CD4-positive, alpha-beta T cell treated with Interleukin-15 for 1 hour (primary cell): ENCODE measurements at places on chromosomes 3 and 15.

DNA sequence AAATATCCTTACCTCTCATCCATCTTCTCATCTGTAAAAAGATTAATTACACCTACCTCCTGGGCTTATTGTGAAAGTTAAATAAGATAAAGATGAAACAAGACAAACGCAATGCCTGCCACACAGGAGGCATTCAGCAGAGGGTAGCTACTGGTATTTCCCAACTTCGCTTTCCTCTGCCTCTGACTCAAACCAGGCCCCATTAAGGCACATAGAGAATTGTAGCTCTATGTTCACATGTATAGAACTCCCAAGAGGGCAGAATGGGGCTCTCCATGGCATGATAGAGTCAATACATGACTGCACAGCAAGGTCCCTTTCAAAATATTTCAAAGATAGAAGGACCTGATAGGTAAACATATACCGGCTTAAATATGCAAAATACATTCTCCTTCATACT, 1.4 kb downstream of the LYSMD2 start:
- no peak for DNase-seq

DNA sequence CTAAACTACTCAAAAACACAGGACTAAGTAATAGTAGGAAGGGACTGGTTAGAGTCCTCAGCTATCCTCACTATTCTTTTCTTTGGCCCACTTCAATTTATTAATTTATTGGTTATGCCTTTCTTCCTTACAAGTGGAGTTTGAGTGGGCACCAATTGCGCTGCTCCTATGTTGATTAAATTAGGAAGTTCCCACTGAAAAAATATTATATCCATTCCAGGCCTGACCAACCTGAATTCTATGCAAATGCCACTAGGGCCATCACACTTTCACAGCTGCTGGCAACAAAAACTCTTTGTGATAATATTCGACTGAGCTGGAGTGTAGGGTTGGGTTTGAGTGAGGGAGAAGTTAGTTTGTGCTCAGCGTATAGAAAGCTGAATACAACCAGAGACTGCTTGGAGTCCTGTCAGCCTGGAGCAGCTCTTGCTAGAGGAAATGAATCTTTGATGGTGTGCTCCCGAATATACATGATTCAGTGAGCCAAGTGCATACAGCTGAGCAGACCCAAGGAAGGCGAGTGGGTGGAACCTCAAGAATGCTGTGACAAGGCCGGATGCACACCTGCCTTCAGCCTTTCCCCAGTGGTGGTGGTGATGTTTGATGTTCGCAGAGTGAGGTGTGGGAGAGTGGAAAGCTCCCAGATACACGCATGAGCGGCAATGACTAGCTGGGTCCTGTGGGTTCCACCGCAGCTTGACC, 1.5 kb downstream of the ARHGEF3 start:
- peak; percentile 68 for DNase-seq

GRCh38 chr3:33058765-33059164, 38.2 kb downstream of the GLB1 start:
- no peak for DNase-seq

DNA sequence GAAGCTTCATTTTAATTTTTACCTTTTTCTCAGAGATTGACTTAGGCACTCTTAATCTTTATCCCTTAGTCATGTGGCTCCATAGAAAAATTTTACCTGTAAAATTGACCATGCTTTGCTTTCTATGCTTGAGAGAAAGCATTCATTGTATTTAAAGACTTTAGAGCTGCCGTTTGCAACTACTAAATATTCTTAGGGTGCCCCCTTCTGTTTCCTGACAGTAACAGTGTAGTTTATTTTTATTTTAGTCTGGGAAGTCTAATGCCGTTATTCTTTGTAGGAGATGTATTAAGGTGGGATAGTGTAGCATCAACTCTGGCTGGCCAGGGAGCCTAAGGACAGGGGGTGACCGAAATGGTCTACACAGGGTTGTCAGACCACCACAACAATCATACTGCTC, 84.5 kb upstream of the SYNPR start:
- no peak for DNase-seq

GRCh38 chr3:138549179-138549977, 44.7 kb downstream of the CEP70 start:
- DNase-seq: no peak

DNA sequence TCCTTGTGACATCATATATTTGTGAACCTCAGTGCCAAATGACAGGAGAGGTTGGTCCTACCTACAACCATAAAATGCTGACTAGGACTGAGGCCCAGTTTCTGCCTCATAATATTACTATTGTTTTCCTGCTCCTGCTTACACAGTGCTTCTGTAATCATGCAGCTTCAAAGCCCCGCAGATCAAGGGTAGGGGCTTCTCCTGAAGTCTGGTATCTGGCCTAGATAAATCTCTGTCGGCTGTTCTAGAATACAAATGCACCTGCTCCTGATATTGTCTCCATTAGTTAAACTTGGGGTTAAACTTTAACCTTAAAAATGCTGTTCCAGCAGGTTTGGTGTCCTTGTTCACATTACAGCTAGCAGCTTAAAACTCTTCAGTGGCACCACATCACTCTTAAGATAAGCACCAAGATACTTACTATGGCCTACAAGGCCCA, 552.4 kb downstream of the TUSC7 start:
- no peak for DNase-seq

- no peak for DNase-seq
These were observed 132.2 kb downstream of the OSBPL10 start for GRCh38 chr3:31848911-31849310.

DNA sequence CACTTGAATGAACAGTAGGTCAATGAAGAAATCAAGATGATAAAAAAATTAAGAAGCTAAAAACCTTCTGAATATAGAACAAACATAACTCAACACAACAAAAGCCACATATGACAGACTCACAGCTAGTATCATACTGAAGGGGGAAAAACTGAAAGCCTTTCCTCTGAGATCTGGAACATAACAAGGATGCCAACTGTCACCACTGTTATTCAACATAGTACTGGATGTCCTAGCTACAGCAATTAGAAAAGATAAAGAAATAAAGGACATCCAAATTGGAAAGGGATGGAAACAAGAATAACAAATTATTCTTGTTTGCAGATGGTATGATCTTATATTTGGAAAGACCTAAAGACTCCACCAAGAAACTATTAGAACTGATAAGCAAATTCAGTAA, 60.8 kb downstream of the ILDR1 start:
- DNase-seq: no peak

GRCh38 chr15:90924375-90924774, 8.0 kb downstream of the HDDC3 start:
- DNase-seq: no peak

- no peak for DNase-seq
These were observed 175.6 kb upstream of the WNT5A start for GRCh38 chr3:55662683-55663082.

DNA sequence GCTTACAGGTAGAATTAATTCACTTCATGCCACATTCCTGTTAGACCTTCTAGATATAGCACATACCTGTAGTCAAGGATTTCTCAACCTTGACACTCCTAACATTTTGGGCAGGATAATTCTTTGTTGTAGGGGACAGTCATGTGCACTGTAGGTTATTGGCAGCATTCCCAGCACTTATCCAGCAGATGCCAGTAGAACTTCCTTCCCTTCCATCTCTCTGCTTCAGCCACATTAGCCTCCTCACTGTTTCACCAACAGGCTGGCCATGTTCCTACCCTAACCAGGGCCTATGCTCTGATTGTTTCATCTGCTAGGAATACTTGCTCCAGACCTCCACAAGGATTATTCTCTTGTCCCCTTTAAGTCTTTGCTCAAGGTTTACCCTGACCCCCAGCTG, 68.0 kb upstream of the STAC start:
- DNase-seq: no peak

- no peak for DNase-seq
These were observed 159.8 kb downstream of the B3GALNT1 start for GRCh38 chr3:160945336-160945735.

DNA sequence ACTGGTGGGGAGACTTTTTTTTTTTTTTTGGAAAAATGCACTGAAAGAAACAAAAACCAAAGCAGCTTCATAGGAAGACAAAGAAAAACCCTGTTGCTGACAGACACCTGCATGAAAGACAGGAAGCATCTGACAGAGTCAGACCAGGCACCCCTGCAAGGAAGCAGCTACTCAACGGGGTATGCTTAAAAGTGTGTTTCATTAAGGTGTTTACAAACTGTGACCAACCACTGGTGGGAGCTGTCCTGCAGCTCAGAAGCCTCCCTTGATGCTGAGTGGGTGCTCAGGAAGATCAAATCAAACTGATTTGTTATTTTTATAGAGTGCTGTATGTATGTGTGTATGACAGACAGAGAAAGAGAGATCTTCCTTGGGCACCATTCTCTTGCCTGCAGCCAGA, 34.7 kb upstream of the AGBL1 start:
- no peak for DNase-seq

- no peak for DNase-seq
These were observed 36.8 kb downstream of the MUC4 start for GRCh38 chr3:195774917-195775316.

GRCh38 chr3:105959851-105960250, 91.0 kb upstream of the CBLB start:
- no peak for DNase-seq

DNA sequence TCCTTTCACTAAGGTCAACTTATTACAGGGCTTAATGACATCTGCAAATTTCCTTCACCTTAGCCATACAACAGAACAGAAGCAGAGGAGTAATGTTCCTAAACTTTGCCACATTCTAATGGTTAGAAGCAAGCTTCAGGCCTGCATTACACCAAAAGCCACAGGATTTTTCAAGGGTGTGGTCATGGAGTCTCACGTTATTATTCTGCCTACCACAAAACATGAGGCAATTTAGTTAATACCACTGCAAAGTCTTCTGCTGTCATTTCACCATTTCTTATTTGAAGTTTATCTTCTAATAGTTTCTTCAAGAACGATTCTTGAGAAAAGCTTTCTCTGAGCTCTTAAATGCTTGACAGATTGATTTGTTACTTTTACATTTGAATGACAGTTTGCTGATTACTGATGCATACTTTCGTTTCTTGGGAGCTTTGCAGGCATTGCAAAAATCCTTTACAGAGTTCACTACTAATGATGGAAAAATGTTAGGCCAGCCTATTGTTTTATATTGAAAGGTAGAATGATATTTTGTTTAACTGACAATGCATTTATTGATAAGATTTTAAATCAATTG, 1257.1 kb downstream of the NSUN3 start:
- no peak for DNase-seq

DNA sequence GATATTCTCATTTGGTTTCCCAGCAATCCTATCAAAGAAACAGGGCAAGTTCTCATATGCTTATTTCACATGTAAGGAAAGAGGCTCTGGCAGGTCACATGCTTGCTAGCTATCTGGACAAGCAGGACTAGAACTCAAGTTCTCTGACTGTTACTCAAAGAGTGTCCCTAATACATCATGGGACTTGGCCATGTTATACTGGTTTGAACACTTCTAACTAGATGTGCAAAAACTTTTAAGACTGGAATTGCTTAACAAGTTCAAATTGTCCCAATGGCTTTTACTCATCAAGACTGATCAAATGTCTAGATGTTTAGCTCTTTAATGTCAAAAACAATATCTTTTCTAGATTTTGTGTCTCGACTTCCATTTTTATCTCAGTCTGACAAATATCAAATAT, 6.8 kb downstream of the GATM start:
- DNase-seq: no peak

- DNase-seq: no peak
These were observed 710.3 kb upstream of the ARPP21 start for GRCh38 chr3:34929036-34929435.

DNA sequence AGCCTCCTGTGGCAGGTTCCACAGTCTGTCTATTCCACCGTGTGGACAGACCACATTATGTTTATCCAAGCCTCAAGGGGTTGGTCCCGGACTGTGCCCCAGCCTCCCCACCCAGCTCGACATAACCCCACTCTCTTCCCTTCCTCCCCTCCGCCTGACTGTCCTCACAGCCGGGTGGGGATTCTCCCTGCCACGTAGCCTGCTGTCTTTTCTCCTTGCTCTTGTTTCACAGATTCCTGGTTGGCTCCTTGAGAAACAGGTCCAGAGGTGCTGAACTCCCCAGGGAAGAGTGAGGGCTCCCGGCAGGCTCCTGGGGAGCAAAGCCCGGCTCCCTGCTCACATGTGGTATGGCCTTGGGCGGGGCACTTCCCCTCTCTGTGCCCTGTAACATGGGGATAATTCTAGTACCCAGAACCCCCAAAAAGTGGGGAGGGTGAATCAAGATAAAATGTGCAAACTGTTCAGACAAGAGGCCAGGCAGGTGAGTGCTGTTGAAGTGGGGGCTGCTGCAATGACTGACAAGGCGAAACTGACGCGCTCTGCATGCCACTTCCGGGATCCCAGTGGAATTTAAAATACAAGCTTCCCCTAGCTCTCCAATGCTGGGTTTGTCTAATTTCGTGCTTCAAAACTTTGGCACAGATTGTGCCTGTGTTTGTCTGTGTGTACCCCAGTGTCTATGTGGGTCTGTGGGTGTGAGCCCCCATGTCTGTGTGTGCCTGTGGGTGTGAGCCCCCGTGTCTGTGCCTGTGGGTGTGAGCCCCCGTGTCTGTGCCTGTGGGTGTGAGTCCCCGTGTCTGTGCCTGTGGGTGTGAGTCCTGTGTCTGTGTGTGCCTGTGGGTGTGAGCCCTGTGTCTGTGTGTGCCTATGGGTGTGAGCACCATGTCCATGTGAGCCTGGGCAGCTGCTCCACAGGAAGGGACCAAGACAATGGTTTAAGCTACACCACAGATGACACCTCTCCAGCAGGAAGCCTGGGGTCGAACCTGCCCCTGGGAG, 160.6 kb upstream of the IQSEC1 start:
- DNase-seq: peak; percentile 38

DNA sequence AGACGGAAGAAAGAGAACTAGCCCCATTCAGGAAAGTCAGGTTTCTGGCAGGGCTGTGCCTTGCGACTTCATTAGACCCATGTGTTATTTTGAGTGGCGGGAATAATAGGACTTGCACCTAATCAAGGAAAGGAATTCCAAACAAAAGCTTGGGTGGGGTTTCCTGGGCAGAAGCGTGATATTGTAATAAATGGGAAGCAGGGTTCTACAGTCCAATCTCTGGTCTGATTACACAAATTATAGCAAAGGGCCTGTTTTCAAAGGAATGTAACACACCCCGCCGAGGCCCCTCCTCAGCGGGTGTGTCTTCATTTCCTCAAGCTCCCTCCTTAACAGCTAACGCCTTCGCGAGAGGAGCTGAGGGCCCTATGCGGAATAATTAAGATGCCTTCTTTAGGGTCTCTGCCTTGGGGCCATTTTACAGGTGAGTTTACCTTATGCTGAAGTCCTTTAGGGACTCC, 396.0 kb upstream of the C2CD4B start:
- DNase-seq: no peak

GRCh38 chr15:82081914-82082762, 36.3 kb upstream of the MEX3B start:
- DNase-seq: no peak
